ENCODE measurements at places on chromosomes 1 and 21.
A peak's percentile ranks its signal among the peaks of the same experiment; 100 is the strongest.

DNA sequence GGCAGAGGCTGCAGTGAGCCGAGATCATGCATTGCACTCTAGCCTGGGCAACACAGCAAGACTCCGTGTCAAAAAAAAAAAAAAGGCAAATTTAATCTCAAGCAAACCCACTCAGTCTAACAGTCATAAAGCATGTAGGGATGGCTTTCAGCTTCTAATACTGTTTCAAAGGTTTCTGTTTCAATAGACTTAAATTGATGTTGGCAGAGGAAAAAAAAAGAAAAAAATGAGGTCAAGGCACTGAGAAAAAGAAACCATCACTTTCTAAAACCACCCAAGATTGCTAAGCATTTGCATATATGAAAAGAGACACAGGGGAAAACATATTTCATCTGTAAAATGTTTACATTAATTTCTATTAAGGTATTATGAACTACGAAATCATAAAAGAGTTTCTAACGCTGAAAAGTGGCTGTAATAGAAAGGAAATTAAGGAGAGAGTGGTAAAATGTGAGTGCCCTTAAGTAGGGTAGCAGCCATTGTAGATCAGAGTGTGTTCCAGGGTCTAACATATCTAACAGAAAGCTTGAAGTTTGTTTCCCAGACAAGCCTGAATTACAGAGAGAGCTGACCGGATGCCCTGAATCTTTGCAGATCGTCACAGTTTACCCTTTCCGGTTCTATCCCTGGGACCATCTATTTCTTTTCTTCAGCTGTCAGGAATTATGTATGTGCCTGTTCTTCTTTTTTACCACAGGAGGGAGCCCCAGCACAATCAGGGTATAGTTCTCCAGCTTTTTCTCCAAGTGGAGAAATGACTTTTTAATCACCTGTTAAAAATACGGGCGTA lies 70.0 kb downstream of the PLD5 start:
- peak; percentile 6 for DNase-seq

DNA sequence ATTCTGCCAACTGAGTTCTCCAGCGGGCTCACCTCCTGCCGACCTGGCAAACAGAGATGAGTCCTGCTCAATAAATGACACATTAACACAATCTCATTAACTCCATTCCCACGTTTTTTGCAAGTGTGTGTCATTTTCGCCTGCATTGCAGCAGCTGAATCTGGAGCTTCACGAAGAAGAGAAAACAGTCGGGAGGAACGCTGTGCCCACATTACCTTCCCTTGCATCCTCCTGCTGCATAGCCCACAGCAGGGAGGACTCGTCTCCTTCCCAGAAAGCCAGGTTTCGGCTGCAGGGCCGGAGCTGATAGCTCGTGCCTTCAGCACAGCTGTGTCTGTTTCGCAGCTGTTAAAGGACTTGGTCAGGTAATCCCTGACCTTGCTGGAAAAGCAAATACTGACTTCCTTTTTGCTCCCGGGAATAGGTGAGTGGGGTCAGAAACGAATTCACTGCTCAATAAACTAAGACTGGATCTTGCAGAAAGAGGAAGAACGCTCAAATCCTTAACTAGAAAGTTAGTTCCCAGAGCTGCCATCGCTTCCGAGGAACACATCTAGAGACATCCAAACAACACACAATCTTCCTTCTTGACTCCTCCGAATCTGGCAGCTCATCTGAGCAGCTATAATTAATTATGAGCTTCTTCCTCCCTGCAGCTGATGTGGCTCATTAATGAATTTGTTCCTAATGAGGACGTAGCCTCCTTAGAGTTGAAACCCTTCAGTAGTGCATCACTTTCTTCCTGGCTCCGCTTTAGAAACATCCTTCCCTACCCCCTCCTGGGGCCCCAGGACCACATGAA lies 33.0 kb downstream of the KANK4 start:
- DNase-seq, result no peak

DNA sequence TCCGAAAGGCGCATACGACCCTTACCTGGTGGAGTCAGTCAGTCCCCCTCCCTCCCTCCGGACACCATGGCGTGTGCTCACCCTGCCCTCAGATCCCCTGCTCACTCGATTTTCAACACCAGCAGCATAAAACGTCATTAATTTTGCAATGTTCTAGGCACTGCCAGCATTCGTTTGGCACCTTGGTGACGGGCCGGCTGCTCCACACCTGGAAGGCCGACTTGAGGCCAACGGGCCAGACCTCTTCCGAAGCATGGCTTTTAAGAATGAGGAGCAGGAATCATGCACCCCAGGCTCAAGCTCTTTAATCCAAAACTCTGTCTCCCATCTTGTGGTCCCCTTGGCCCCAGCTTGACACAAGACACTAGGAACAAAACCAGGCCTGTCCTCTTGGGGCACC lies 33.1 kb downstream of the NPHP4 start:
- no peak for DNase-seq

DNA sequence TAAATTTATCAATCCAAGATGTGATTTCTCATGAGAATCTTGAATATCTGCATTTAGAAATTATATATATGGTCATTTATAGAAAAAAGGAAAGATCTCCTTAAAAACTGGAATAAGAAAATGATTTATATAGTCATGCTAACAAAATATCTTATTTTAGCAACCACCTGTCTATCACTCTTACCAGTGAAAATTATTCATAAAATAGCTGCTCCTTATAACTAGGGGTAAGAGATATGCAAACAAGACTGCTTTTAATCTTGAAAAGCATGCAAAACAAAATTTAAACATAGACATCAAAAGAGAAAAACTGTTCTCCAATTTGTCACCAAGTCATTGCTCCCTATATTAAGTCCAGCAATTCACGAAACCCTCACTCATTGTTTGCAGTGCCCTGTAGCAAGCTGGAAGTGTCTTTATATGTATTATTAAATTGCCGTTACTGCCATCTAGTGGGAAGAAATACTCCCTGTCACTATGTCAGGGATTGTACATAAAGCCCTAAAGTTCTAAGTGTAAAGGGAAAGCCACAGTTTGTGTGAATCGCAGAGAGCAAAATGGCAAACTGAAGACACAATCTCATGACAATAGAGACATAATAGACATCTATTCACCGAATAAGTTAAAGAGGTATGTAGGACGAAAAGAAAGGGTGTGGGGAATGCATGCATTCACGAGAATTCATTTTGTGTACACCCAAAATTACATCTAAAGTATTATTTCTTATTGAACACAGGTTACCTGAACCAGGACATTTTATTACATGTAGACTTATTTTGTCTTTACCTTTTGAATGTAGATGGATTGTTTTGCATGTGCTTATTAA lies 600.5 kb downstream of the USP25 start:
- DNase-seq, result peak; percentile 71

GRCh38 chr1:107895403-107896191 lies 69.4 kb downstream of the VAV3 start:
- no peak for DNase-seq

DNA sequence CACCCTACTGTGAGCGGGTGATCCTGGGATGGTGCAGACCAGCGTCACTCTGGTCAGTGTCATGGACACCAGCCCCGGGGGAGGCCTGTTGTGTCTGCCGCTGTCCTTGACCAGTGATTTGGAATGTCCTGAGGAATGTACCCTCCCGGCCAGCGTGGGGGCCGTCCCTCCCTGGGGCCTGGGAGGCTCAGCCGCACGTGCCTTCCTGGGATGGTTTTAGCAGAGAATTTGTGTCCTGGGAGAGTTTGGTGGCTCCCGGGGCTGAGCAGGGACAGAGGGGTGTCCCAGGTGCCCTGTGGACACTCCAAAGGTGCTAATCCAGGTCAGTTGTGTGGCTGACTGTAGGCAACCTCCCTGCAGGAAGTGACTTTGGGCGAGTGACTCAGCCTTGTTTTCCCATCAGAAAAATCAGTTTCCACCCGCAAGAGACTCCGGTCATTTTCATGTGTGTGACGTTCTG lies 6.2 kb downstream of the ARHGEF16 start:
- DNase-seq, result peak; percentile 54

GRCh38 chr21:17003763-17004373 lies 509.0 kb upstream of the CXADR start:
- DNase-seq, result peak; percentile 1
